ENCODE measurements at places on chromosomes 11 and 22.

DNA sequence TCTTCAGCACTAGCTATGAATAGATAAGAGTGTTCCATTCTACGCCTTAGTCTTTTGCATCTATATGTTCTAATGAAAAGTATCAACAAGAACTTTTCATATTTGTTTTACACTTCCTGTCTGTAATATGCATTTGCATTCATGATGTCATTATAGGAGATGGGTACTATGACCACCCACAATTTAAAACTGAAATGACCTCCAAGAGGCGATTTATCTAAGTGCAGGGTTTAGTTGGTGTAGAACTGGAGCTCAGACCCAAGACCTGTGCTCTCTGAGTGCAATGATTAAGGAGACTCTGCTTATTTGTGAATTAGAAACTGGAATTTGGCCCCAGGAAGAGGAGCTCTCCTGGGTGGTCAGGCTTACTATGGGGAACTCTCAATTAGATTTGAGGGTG, 289.1 kb downstream of the ETS1 start:
- no peak for DNase-seq

- no peak for DNase-seq
Measured at GRCh38 chr11:115168686-115169085, 335.5 kb downstream of the CADM1 start.

GRCh38 chr11:18804199-18804999, 12.8 kb upstream of the PTPN5 start:
- DNase-seq: no peak

DNA sequence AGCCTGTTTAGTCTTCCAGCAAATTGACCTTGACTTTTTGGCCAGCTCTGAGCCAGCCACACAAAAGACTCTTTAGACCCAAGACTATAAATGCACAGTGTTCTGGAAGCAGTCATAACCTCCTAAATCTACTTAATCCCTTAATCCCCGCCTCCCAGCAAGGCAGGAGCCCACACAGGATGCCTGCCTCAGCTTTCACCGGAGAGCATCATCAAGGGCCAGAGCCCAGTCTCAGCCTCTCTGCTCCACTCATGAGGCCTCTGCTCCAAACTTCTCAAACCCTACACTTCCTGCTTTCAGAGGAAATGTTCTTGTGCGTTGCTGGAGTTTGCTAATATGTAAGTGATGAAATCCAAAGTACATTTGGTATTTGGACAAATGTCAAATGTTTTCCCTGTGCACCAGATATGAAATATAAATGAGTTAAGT, 57.9 kb upstream of the FSHB start:
- no peak for DNase-seq

GRCh38 chr11:45366619-45367190, 80.6 kb upstream of the SYT13 start:
- no peak for DNase-seq

DNA sequence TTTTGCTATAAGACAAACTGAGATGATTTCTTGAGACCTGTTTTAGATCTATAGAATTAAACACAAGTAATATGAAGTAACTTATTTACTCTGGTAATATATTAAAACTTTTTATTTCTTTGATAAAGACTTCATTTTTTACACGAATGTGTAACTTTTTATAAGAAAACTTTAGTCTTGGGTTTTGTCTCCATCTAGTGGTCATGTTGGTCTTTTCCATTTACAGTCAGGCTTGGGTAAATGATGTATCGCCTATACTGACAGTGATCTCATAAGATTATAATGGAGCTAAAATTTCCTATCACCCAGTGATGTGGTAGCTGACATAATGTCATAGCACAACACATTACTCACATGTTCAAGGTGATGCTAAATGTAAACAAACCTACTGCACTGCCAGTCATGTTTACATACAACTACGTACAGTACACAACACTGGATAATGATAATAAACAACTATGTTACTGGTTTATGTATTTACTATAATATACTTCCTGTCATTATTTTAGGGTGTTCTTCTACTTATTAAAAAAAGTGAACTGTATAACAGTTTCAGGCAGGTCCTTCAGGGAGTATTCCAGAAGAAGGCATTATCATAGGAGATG, 7.5 kb upstream of the C11orf97 start:
- DNase-seq: peak; percentile 67

DNA sequence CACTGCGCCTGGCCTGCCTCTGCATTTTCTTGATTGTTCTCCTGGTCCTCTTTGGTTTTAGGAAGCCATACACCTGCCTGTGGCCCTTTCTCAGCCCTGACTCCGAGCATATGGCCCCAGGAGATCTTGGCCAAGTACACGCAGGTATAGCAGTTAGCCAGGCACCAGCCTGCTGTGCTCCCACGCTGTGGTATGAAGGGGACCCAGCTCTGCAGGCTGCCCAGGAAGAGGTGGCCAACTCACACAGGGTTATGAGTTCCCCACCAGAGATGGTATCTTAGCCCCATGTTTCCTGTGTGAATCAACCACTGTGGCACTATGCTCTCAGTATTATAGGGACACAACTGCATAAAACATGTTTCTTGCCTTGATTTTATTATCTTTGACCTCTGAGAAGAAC, 31.1 kb downstream of the SGSM3 start:
- DNase-seq: no peak

DNA sequence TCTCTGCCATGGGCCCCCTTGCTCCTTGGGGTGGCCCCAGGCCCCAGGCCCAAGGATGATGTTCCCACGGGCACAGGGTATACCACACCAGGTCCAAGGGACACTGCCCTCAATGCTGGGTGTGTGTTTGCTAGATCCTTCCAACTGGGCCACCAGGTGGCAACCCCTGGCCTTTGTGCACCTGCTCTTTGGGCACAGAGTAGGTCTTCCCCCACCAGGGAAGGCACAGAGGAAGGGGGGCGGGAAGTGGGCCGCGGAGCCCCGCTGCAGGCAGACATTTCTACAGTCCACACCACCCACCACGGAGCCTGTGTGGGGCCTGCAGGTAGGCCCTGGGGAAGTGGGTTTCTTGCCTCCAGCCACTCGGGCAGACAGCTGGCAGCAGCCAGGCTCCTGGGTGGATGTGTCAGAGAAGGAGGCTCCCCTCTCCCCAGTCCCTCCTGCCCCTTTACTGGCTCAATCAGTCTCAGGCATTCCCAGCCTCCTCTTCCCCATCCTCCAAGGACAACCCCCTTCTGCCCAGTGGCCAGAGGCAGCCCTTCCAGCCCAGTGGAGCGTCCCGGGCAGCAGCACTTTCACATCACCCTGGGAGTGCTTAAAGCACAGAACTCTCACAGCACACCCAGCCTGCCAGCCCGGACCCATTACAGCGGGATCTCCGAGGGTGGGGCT, 21.6 kb downstream of the MAFF start:
- DNase-seq: no peak

DNA sequence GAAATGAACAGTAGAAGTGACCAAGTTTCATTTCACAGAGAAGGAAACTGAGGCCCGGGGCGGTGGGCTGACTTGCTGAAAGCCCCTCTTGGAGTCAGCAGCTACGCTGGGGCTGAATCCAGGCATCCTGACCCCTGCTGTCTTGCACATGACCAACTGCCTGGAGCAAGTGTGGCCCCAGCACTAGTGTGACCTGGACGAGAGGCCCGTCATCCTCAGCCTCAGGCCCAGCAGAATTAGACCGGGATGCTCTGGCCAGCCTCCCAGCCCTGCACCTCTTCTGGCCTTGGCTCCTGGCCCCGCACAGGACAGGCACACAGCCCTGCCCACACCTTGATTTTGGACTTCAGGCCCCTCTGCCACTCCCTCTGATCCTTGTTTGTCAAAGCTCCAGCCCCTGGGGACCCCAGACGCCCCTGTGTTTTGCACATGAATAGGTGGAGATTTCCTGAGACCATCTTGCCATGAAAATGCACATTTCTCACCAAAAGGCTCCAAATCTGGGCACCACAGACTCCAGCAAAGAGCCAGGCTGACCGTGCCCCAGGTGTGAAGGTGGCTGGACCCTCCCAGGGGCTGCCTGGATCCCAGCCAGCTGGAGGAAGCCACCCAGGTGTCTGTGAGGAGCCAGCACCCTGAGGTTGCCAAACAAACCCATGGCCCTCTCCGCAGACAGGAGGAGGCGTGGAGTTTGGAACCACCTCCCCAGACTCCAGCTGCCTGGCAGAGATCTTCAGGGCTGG, 24.9 kb downstream of the FGF4 start:
- no peak for DNase-seq

- DNase-seq: no peak
Measured at GRCh38 chr11:15280393-15280792, 165.7 kb downstream of the INSC start.

- peak; percentile 15 for DNase-seq
Measured at GRCh38 chr11:68998390-68998911, 14.6 kb downstream of the MRGPRF start.

- DNase-seq: peak; percentile 73
Measured at GRCh38 chr11:125165111-125165842, 726 bp downstream of the PKNOX2 start.

DNA sequence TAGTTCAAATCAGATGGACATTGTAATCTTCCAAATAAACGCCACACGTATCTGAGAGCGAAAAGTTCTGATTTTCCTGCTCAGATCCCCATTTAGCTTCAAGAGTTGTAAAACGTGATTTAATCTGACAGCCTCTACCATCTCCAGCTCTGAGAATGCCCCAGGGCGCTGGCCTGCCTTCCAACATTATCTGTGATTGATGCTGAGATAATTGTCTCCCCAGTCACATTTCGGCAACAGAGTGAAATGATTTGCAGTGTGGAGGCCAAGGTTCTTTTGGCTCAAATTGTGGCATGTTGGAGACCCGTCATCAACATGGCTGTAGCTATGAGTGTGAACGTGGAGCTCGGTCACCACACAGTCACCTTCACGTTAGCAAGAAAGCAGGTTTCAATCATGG, 283.4 kb downstream of the BRD1 start:
- DNase-seq: no peak

DNA sequence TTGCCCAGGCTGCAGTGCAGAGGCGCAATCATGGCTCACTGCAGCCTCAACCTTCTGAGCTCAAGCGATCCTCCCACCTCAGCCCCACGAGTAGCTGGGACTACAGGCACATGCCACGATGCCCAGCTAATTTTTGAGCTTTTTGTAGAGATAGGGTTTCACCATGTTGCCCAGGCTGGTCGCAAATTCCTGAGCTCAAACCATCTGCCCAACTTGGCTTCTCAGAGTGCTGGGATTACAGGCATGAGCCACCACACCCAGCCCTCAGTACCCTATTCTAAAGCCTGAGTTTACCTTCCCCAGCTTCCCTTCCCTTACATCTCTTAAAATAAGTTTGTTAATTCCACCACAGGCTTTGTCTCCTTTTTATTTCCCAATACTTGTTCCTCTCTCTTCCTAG, 59.1 kb downstream of the AMBRA1 start:
- DNase-seq: no peak

- DNase-seq: no peak
Measured at GRCh38 chr11:42536611-42537360, 775.0 kb upstream of the API5 start.

DNA sequence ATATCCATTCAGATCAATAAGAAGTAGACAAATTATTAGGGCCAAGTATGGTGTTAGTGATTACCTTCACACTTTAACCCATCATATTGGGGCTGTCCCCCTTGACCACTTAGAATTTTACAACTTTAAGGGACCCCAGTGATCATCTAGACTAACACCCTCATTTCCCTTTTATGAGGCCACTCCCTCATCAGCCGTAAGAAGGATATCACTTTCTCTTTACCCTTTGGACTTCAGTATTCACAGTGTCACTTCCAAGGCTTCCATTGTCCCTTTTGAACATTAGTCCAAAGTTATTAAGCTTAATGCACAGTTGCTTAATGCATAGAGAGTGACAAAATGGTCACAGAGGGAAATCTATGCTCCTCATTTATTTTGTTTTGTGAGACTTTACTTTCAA, 172.4 kb upstream of the MPPED2 start:
- no peak for DNase-seq

DNA sequence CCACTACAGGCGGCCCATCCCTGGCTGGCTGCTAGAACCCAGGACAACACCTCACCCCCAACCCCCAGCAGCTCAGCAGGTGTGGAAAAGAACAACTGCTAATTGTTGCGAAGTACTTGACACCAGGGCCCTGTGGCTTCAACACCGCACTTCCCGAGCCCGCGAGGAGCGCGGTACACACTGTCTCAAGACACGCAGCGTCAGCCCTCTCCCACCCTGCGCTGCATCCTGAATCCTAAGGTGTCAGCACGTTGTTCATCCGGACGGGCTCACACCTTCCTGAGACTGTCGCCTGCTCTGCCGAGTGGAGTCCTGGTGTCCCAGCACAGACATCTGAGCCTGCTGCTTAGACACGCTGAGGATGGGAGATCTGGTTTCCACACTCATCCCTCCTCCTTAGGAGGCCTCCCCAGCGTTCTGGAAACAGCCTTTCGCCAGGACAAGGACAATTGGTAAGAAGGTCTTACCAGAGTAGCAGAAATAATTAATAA, 1336.2 kb downstream of the BRD1 start:
- peak; percentile 25 for DNase-seq

- no peak for DNase-seq
Measured at GRCh38 chr22:17965538-17966402, 58.6 kb downstream of the MICAL3 start.

DNA sequence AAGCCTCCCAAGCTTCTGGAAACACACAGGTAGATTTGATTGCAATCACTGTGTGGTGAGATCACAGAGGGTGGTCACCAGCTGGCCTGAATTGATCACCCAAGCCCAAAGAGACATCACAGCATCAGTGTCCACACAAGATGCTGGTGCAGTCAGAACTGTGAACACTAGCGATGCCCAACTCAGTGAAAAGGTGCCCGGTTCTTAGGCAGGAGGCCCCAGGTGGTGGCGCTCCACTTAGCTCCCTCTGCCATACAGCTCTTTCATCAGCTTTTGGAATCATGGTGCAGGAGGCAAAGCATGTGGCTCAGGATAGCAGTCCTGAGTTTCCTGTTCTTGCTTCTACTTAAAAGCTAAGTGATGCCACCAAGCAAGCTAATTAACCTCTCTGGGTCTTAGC, 11.1 kb downstream of the DGCR2 start:
- no peak for DNase-seq

- DNase-seq: peak; percentile 25
Measured at GRCh38 chr11:17403980-17404759, 15.7 kb upstream of the KCNJ11 start.

DNA sequence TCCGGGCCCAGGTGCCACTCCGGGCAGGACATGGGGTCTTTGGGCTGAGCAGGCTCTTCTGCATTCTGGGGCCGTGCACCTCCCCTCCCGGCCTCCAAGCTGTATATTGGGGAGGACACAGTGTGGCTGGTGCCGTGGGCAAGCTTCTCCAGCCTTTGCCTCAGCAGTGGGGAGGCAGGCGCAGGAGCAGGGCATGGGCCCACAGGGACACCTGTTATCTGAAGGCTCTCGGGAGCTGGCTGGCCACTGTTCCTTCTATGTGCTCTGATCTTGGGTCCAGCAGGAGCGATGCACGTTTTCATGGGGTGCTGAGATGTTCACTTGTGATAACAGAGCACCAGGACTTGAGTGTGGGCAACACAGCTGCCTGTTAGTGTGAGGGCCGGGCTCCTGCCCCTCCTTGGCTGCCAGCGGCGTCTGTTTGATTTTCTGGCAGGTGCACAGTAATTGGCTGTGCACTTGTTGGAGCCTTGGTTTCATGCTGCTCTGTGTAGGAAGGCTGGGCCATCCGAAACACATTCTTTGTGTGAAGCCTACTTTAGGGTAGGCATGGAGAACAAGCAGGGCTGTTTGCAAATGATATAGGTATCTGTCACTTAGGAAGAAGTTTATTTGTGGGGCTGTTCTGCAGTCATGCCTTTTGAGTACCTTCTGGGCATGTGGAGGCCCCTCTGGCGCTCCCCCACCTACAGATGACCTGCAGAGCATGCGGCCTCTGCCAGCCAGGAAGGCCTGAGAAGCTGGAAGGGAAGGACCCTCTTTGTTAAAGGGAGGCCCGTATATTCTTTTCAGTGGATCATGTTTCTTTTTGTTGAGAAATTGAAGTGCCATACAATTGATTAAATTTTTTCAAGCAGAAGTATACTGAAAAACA, 201.5 kb downstream of the TBC1D22A start:
- DNase-seq: no peak

- peak; percentile 98 for DNase-seq
Measured at GRCh38 chr11:123173040-123173855, 21.8 kb downstream of the CLMP start.

All from GM23248 (cell line).